ENCODE measurements at places on chromosomes 12 and 14. TPM values are rescaled to one million over a fixed set of nuclear protein-coding genes. Genes with fewer than 3 reads are reported as not detected.

Gene DAO
- not detected for total RNA-seq

Gene FLRT2
- total RNA-seq = 3.3 TPM

Gene TMED10
- 271 TPM for total RNA-seq

Gene SAMD15
- 2.2 TPM for total RNA-seq

Gene MYBPC1
- total RNA-seq = not detected

Data from A549 treated with ZK216348 at 1 μM for 4 hours (cell line).